ENCODE measurements at places on chromosomes 12 and 14.
A peak's percentile ranks its signal among the peaks of the same experiment; 100 is the strongest.

GRCh38 chr12:50550530-50551223 lies 45.9 kb downstream of the DIP2B start:
- DNase-seq, result peak; percentile 57

- no peak for DNase-seq
These were observed 11.6 kb downstream of the FBXW8 start for GRCh38 chr12:116922194-116922897.

DNA sequence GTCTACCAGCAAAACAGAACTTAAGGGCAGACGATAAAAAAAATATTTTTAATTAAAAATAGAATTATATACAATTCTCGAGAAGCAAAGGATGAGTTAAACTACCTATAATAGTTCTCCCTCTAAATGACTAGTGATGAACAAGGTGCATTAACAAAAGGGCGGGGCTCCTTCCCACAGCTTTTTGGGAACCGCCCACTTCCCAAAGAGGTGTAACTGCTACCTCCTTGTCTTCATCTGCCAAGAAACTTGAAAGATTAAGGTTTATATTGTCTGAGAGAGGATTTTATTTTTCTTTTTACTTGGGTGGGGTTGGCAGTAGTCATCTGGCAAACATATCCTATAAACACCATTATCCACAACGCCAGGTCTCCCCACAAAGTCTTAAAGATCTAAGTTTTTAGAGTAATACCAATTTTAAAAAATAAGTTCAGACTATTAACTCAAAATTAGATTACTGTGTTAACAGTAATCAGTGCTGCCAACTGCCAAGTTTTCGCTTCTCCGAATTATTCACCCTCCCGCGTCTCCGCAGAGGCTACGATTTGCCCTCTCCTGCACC lies 938 bp downstream of the RALGAPA1 start:
- no peak for DNase-seq

- peak; percentile 78 for DNase-seq
These were observed 43.4 kb upstream of the RIN3 start for GRCh38 chr14:92470215-92470614.

- no peak for DNase-seq
These were observed 5.2 kb downstream of the RITA1 start for GRCh38 chr12:113190761-113191160.

DNA sequence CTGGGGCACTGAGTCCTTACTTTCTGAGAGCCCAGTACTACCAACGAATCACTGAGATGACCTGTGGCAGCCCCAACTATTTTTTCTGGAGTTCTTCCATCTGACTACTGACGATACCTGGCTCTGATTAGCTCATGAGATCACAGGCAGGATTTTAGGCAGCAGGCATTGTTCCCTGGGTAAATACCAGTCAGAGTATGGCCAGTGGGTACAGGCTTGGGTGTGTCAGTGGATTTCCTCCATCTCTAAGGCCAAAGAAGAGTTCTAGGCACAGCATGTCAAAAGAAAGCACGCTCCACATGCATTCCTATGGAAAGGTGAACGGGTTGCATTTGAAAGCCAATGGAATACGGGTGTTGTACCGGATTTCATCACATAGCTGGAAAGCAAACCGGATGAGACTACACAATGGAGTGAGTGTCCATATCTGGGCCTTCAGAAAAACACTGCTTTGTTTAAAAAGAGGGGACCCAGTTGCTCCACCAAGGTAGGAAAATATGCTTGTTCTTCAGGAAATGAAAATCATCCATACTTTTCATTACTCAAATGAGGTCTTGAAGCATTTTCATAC lies 55.0 kb downstream of the PAX9 start:
- DNase-seq, result no peak

GRCh38 chr12:50923361-50924130 lies 28.8 kb upstream of the HIGD1C start:
- DNase-seq, result no peak

- DNase-seq, result peak; percentile 60
These were observed 134.6 kb downstream of the CHST11 start for GRCh38 chr12:104591257-104591885.

GRCh38 chr14:39015360-39015961 lies 87.6 kb downstream of the SEC23A start:
- DNase-seq, result peak; percentile 13

GRCh38 chr12:117002051-117002817 lies 91.5 kb downstream of the FBXW8 start:
- no peak for DNase-seq

DNA sequence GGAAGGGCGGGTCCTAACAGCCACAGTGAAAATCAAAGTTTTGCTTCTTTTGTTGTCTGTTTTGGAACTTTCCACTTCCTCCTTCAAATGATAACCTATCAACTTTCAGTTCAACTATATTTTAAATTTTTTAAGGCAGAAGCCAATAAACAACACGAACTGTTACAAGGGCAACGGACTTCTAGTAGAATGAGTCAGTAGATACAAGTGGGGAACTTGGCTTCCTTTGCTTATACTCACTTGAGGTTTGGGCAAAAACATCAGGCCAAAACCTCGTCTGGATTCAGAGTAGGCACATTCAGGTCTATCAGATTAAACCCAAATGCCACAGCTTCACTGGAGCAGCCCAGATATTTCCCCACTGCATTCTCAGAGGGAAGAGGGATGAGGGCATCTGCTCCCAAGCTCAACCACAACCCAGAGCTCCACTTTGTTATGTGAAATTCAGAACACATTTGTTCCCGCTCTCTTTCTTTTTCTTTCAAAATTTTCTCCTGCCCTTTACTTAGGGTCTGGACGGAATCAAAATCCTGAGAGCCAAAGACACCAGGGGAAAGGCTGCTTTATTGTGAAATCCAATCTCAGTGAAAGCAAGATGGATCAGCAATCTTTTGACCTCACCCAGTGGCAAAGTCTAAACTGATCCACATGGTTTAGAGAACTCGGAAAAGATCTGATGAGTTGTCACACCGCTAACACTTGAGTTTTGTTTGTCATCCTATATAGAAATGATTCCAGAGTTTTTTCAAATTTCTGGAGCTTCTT lies 152.5 kb upstream of the BTG1 start:
- no peak for DNase-seq

- no peak for DNase-seq
These were observed 40.5 kb upstream of the RTL1 start for GRCh38 chr14:100944052-100944451.

GRCh38 chr12:111404362-111405148 lies 1.2 kb upstream of the SH2B3 start:
- no peak for DNase-seq

GRCh38 chr12:70652451-70652850 lies 15.2 kb upstream of the PTPRB start:
- no peak for DNase-seq

GRCh38 chr12:6154730-6155459 lies 30.4 kb upstream of the VWF start:
- DNase-seq, result no peak

DNA sequence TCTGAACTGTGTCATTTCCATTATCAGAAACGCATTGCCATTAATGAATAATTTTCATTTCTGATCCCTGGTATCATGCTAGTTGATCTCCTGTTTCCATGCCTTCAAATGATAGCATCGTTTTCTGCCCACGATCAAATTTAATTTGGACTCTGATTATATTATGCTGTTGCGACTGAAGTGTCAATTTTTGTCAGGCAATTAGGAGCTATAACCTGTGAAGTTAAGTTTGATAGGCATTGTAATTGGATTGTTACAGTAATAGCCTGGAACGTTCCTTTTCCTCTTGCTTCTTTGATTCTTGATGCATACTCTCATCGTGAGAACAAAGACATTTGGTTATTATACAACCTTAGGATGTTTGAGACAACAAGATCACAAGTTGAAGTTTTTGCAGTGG lies 356.3 kb downstream of the VRK1 start:
- DNase-seq, result no peak

GRCh38 chr12:102833687-102834441 lies 83.2 kb downstream of the PAH start:
- no peak for DNase-seq

DNA sequence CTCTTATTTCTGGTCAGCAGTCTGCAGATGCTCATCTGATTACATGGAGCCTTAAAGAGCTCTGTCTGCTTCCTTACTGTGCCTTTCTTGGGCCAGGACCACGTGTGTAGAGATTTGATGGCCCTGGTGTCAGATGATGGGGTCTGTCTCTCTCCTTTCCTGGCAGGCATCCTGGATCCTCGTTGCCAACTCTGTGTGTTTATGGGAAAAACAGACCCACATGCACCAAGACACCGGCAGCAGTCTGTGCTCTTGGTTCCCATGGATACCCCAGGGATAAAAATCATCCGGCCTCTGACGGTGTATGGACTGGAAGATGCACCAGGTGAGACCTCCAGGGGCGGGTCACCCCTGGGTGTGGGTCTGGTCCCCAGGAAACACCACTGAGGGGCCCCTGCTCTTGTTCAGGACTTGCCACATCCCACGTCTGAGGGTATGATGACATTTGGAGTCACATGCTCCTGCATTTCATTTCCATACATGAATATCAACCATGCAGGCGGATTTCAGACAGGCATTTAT lies 18.5 kb upstream of the ALDH2 start:
- DNase-seq, result no peak

DNA sequence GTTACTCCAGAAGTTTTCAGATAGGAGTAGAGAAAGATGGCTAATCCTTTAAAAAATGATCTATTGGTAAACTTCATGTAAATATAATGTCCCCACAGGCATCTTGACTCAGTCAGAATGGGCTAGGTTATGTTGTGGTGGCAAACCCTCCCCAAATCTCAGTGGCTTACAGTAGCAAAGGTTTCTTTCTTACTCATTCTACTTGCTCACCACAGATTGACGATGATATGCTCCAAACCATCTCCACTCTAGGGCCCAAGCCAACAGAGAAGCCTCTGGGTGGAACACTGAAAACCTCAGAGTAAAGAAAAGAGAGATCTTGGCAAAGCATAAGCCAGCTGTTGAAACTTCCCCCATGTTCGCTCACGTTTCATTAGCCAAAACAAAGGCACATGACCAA lies 146.4 kb downstream of the EMP1 start:
- no peak for DNase-seq

- peak; percentile 53 for DNase-seq
These were observed 10.4 kb upstream of the ACVR1B start for GRCh38 chr12:51941011-51941581.

GRCh38 chr14:49497267-49497666 lies 88.9 kb downstream of the RPS29 start:
- DNase-seq, result no peak

- no peak for DNase-seq
These were observed 7.5 kb upstream of the ALDH2 start for GRCh38 chr12:111759271-111759670.

DNA sequence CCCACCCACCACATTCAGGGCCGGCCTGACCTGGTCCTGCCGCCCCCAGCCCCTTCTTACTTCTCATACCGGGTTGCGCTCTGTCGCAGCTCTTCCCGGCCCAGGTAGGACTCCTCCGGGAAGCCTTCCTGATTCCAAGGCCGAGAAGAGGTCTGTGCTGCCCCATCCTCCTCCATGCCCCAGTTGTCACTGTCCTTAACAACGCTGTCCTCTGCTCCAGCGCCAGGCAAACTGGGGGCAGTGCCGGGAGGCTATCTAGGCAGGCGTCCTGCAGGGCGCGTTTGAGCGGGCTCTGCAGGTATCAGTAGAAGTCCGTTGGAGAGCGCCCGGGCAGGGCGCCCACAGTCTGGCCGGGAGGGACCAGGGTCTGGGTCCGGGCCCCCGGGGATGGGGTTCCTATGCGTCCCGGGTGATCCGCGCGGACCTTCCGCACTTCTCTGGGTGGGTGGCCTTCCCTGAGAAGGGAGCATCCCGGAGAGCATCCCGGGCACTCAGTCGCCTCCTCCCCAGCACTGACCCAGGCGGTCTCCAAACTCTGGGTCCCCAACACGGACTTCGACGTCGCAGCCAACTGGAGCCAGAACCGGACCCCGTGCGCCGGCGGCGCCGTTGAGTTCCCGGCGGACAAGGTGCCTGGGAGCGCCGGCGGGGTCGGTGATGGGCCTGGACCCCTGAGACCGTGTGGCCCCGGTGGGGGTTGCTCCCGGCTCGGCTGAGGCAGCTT lies 900 bp downstream of the AMN start:
- no peak for DNase-seq

- DNase-seq, result no peak
These were observed 38.1 kb downstream of the CIT start for GRCh38 chr12:119838826-119839600.

GRCh38 chr12:109813810-109814416 lies 19.3 kb downstream of the TRPV4 start:
- DNase-seq, result no peak

- DNase-seq, result no peak
These were observed 44.9 kb upstream of the KCNMB4 start for GRCh38 chr12:70321191-70321590.

DNA sequence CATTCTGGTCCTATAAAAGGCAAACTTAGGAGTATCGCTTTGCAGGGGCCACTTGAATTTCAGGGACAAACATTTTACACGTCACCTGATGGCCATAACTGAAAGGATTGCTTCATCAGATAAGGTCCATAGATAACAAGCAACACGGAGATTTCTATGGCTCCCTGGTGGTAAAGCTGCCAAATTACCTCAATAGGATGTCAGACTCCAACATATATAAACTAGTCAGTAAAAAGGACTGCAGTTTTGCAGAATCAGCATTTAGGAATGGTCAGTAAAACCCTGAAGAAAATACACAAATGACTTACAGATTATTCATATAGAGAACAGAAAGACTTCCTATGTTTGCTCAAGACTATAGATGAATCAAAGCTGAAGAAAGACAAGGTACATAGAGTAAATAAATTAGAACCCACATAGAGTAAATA lies 66.1 kb upstream of the GRIP1 start:
- DNase-seq, result no peak

DNA sequence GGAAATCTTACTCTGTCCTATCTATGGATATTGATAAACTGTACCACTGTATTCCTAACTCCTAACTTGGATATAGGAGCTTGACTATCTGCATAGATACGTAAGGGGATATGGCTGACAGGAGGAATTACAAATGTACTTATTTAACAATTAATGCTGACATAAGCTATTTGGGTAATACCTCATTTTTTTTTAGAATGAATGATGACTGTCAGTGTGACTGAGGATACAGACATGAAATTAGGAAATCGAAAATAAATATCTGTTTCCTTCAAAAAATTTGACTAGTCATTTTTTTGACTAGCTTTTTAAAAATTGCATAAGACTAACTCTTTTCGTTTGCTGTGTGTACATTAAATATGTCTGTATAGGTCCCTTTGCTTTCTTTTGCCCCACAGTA lies 74.9 kb downstream of the PDE3A start:
- DNase-seq, result no peak

- DNase-seq, result peak; percentile 95
These were observed 333.8 kb downstream of the PDZRN4 start for GRCh38 chr12:41521872-41522379.
